GM19239 (cell line): ENCODE measurements at places on chromosomes 2 and 18.

DNA sequence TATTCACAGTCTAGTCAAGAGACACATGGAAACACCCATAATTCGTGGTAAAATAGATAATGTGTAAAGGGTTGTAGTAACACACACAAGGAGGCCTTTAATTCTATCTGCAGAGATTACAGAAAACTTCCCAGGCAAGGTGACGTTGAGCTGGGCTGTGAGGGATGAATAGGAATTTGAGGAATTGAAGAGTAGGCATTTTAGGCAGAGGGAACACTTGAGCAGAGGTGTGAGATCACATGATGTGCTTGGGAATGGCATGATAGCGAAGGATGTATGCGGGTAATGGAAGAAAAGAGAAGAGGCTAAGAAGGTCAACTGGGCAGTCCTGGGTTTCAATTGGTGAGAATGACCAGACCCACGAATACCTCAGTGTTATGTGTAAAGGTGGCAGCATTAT, 20.2 kb downstream of the DRC1 start:
- no peak for DNase-seq

- DNase-seq = no peak
Observed at GRCh38 chr2:176280867-176281658, 11.8 kb downstream of the MTX2 start.

- no peak for DNase-seq
Observed at GRCh38 chr2:63488118-63488713, 100.1 kb downstream of the WDPCP start.

- DNase-seq = no peak
Observed at GRCh38 chr2:158381205-158381604, 75.3 kb downstream of the CCDC148 start.

DNA sequence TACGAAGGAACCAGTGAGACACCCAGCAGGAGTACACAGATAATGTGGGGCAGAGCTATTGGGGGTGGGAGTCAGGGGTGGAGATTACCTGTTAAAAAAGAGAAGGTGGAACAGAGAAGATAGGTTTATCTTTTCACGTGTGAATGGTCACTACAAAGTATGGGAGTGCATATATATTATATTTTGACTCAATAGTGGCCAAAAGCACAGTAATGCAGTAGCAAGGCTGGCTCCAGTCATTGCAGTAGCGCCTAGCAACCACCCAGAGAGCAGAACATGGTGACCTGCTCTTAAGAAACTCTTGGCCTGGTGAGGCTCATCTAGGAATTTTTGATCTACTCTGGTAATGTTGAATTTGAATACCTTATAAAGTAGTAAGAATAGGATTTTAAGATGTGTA, 1.0 kb downstream of the IMPACT start:
- DNase-seq = no peak

DNA sequence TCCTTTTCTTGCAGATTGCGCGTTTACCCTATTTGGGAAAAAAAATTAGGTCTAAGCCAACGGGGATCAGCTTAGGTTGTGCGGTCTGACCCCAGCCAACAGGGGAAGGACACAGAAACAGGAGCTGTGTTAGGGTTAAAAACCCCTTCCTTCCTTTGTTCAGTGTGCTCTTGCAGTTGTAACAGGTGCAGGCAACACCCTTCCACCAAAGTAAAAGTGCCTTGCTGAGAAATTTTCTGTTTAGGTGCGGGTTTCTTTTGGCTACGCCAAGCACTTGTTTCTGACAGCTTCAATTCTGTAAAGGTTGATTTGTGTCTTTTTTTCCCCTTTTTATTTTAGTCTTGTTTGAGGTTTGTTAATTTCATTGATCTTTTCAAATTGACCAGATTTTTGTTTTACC, 92.5 kb downstream of the PTPN4 start:
- no peak for DNase-seq

- no peak for DNase-seq
Observed at GRCh38 chr18:43665105-43665788, 388.0 kb upstream of the SYT4 start.

GRCh38 chr2:142445551-142446072, 314.8 kb upstream of the LRP1B start:
- DNase-seq = no peak

DNA sequence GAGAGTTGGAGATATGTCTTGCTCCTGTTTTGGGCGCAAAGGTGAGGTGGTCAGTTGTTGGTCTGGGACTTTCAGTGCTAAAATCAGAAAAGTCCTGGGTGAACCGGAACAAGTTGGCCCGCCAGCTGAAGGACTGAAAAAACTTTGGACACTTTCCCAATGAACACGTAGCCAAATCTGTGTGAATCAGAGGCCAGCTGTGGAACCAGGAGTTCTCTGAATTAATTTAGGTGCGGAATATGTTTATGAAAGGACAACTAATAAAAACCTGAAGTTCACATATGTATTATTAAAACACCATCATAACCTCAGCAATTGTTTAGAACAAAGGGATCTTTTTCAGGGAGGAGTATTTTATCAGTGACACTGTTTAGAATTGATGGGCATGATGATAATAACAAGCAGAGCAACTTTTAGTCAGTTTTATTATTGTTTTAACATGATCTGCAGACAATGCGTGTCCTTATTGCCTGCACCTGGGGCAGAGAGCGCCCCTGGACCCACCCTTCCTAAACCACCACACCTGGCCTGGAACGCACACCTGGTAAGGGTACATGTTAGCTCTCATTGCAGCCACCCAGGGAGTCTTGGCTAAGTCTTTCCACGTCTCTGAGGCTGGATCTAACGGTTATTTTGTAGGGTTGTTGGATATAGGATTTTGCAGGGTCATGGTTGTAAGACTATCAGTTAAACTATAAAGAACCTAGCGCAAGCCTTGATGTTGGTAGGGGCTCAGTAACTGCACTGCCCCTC, 9.9 kb upstream of the ODC1 start:
- no peak for DNase-seq

DNA sequence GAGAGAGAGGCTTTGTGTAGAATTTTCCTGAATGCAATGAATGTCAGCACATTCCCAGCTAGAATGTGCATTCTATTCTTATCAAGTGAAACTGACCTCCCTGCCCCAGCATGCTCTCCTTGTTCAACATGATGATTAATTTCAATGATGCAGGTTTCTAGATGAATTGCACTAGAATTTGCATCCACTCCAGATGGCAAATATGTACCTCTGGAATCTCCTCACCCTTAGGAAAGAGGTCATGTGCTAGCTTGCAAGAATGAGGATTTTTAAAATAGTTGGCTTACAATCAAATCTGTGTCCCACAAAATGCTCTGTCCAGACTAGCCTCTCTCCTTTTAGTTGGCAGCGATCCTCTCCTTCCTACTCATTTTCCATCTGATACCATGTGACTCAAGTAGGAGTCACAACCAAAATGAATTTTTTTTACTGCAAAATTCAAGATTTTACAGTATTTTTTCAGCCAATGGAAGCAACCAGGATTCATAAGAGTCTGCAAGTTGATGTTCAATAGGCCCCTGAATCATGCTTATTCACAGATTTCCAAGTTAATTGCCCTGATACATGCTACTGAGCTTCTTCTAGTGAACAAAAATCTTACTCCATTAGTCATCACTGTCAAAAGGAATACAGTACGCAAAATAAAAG, 21.0 kb upstream of the STAT4 start:
- no peak for DNase-seq

DNA sequence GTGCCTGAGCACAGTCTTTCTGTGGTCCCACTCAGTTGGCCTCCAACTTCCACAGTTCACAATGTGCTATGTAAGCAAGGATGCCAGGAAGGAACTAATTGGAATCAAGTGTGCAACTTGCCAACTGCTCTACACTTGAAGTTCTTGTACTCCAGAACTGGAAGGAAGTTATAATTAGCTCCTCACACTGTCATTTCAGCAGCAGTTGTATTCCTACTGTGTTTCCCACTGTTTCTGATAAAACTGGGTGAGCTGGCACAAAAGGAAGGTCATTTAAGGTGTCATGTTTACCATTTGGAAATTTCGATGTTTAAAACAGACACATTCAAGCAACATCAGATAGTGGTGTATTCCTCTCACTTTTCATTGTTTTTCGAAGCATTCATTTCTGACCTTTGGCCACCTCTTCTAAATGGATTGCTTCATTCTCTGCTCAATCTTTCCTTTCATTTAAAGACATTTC, 84.2 kb downstream of the ANTXR1 start:
- DNase-seq = no peak

- DNase-seq = no peak
Observed at GRCh38 chr2:21438949-21439348, 315.2 kb downstream of the TDRD15 start.

DNA sequence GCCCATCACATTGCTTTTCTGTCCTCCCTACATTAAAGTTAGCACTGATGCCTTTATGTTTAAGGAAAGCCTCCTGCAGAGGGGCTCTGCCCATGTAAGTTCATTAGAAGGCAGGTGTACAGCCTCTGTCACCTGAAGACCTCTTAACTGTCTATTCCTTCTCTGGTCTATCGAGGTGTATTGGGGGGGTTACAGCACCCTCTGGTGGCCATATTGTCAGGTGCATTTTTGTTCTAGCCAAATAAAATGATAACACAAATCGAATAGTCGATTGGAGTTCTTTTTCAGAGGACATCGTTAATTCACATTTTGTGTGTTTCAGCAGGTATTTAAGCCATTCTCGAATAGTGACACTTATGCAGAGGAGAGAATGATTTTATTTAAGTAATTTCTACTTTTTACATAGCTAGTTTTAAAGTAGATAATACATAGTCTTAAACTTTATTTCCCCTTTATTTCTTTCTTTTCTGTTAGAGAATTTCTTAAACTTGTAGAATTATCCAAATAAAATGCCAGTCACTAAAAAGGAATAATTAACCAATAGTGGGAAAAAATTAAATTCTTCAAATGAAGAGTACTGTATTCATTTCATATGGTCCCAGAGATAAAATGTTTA, 136.8 kb downstream of the NEDD4L start:
- DNase-seq = peak; percentile 77

DNA sequence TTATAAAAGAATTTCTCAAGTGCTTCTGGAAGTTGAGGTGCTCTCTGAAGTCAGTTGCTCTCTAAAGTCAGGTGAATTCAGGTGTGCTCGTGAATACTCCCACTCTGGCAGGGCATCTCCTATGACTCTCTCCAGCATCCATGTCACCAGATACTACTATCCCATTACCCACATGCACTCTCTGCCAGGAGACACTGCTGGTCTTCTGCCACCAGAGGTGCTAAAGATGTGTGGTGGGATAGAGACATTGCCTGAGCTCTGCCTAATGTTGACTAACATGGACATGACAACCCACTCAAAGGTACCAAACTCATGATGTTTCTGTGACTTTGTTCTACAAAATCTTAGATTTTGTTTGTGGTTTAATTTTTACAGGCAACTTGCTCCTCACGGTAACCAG, 106.4 kb upstream of the HNRNPA3 start:
- DNase-seq = peak; percentile 6

GRCh38 chr18:58105888-58106260, 61.8 kb downstream of the NEDD4L start:
- DNase-seq = no peak

GRCh38 chr2:108189316-108189715, 50.5 kb upstream of the SULT1C3 start:
- no peak for DNase-seq

GRCh38 chr2:136363900-136364299, 246.0 kb upstream of the CXCR4 start:
- DNase-seq = no peak

DNA sequence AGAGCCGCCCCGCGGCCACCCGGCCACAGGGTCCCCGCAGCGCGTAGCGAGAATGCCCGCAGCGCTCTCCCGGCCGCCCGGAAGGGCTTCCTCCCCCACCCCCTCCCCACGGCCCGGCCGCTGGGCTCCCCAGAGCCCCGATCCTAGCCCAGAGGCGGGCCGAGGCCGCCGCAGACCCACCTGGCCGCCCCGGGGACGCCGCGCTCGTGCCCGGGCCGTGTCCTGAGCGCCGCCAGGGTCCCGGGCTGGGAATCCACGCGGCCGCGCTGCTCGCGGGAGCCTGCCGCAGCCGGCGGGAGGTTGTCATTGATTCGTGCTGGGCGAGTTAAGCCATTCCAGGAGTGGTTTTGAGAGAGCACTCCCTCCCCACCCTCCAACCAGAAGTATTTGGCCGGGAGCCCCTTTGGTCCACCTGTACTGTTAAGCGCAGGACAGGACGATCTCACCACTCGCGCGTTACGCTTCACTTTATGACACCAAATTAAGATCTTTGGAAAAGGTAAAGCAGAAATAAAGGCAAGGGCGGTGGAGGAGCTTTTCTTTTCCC, 206.4 kb upstream of the SMAD2 start:
- no peak for DNase-seq

GRCh38 chr18:30387401-30387800, 655.1 kb downstream of the DSC3 start:
- DNase-seq = no peak

- DNase-seq = no peak
Observed at GRCh38 chr18:76679945-76680344, 142.4 kb upstream of the ZNF236 start.

- no peak for DNase-seq
Observed at GRCh38 chr2:47558116-47558767, 155.3 kb downstream of the MSH2 start.

GRCh38 chr18:9946831-9947230, 33.0 kb downstream of the VAPA start:
- no peak for DNase-seq
